ENCODE measurements at places on chromosomes 4 and X. TPM values are rescaled to one million over a fixed set of nuclear protein-coding genes. Genes with fewer than 3 reads are reported as not detected.

GRCh38 chr4:139557556-139558110, 1.6 kb upstream of the SETD7 start:
- H3K27ac ChIP-seq, result peak overlapping the region; percentile 97
- DNase-seq, result no peak
- peak overlapping the region; percentile 71 for H3K4me3 ChIP-seq
- no peaks in the 10 kb centered on the region for H3K27me3 ChIP-seq
- no peaks in the 10 kb centered on the region for H3K36me3 ChIP-seq
- no peaks in the 10 kb centered on the region for H3K4me1 ChIP-seq

GRCh38 chrX:108198420-108198819, 106.8 kb downstream of the ATG4A start:
- peak overlapping the region; percentile 43 for H3K27ac ChIP-seq
- peaks cover 3% of the 10 kb centered on the region for H3K27me3 ChIP-seq
- H3K4me1 ChIP-seq, result no peaks in the 10 kb centered on the region
- no peaks in the 10 kb centered on the region for H3K36me3 ChIP-seq
- no peak overlapping the region for H3K4me3 ChIP-seq

GRCh38 chr4:81785338-81785737, 313.6 kb upstream of the RASGEF1B start:
- H3K4me1 ChIP-seq, result no peaks in the 10 kb centered on the region
- no peaks in the 10 kb centered on the region for H3K27me3 ChIP-seq
- H3K36me3 ChIP-seq, result no peaks in the 10 kb centered on the region

GRCh38 chr4:142923619-142924018, 77.5 kb upstream of the INPP4B start:
- peak overlapping the region; percentile 43 for H3K27ac ChIP-seq
- no peaks in the 10 kb centered on the region for H3K27me3 ChIP-seq
- no peaks in the 10 kb centered on the region for H3K36me3 ChIP-seq
- H3K4me3 ChIP-seq, result no peak overlapping the region
- peaks cover 40% of the 10 kb centered on the region for H3K4me1 ChIP-seq

DNA sequence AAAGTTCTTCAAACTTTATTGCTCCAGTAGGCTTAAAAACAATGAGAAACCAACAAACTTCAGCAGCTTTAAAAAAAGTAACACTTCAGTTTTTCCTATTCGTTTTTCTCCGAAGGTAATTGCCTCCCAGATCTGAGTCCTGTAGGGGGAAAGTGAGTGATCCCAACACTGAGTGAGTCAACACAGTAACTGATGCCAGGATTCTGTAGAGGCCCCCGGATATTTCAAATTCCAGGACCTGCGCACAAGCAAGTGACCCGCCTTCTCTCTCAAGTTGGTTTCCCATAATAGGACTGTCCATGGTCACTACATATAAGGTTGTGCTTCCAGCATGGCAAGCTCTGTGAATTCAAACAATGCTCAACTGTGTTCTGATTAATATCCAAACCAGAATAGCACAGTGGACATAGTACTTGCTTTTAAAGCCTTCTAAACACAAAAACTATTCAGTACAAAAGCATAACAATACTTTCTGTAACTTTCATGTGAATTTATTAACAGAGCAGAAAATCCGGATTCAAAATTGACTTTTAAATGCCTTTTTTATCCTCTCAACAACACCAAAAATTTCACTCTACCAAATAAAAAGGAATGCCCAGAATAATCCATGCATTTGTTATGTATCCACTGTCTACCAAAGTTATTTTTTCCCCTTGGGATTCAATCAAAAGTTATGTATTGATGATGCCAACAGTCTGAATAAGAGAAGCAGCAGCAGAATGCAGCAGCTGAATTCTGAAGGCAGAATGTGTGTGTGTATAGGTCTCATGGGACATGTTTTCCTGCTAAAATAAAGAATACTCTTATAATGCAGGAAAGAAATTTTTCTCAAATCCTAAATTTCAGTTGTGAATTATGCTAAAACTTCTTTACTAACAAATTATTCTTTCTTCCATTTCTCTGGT, at the start of gene DMD:
Gene DMD, minus strand, starts transcription at position 194 of the 905 bp plus-strand sequence. CDS start 237 bp downstream, outside the sequence.
- H3K4me1 ChIP-seq, result peaks cover 6% of the 10 kb centered on the region
- H3K4me3 ChIP-seq, result peak within 1 kb of the TSS; percentile 46
- no peaks in the 10 kb centered on the region for H3K36me3 ChIP-seq

DNA sequence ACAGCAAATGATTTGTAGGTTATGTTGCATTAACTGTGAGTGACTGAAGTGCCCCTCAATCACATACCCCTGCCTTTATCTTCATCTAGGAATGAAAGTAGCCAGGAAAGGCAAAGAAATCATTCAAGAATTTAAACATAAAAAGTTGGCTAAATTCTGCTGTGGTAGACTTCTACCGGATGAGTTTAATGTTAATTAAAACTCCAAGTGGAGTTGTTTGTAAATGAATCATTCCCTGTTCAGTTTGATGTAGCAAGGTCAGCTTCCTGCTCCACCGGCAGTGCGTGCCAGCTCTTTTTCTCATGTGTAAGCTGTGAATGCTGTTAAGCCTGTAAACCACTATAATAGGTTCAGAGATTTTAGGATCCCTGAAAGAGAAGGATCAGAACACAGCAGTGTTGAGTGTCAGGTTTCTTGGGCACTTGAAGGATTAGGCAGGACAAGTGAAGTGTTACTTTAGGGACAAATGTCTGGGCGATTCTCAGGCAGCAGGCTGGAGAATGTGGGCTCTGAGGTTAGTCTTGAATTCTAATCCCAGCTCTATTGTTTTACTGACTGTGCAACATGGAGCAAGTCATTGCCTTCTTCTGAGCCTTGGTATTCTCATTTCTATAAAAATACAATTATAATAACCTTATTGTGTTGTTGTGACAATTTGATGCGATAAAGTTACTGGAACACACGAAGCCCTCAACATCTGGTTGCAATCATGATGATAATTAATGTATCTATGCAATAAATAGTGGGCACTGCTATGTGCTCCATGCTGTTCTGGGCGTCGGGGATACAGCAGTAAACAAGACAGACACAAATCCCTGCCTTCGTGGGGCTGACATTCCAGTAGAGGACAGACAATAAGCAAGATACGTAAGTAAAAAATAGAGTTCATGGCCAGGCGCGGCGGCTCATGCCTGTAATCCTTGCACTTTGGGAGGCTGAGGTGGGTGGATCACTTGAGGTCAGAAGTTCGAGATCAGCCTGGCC, 112.0 kb downstream of the SHROOM3 start:
- H3K4me1 ChIP-seq, result peaks cover 10% of the 10 kb centered on the region
- H3K4me3 ChIP-seq, result no peak overlapping the region
- H3K36me3 ChIP-seq, result no peaks in the 10 kb centered on the region
- DNase-seq, result no peak
- no peaks in the 10 kb centered on the region for H3K27me3 ChIP-seq

CYBB gene
- 25.0 TPM for polyA plus RNA-seq

- peaks cover 26% of the 10 kb centered on the region for H3K4me1 ChIP-seq
- H3K4me3 ChIP-seq, result no peak overlapping the region
- peaks cover 10% of the 10 kb centered on the region for H3K27me3 ChIP-seq
- no peak overlapping the region for H3K27ac ChIP-seq
Observed at GRCh38 chr4:6198278-6198677, 2.1 kb downstream of the JAKMIP1 start.

DNA sequence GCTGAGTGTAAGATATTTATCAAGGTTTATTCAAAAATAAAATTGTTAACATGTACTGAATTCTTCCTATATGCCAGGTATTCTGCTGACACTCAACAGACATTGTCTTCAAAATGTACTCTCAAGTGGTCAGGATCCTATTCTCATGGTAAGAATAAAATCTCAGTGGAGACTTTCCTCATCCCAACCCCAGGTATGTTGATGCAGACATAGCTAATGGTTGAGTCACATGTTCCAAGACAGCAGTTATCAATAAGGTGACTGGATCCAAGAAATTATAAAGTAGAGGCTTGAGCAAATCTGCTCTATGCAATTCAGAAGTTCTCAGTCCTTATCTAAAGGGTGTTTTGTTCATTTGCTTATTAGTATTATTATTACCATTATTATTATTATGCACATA, 115.2 kb upstream of the GABRA2 start:
- H3K4me1 ChIP-seq, result no peaks in the 10 kb centered on the region
- H3K36me3 ChIP-seq, result no peaks in the 10 kb centered on the region
- no peak overlapping the region for H3K27ac ChIP-seq
- no peaks in the 10 kb centered on the region for H3K27me3 ChIP-seq
- DNase-seq, result no peak

- peak within 1 kb of the TSS; percentile 57 for H3K4me3 ChIP-seq
- H3K36me3 ChIP-seq, result no peaks in the 10 kb centered on the region
- peak; percentile 84 for DNase-seq
- peak within 1 kb of the TSS; percentile 55 for H3K27ac ChIP-seq
Observed at GRCh38 chrX:111095974-111096895, at the start of gene PAK3. PAK3 (plus strand) TSS chrX:111096191; CDS start chrX:111123104, 26,913 bp downstream.

DNA sequence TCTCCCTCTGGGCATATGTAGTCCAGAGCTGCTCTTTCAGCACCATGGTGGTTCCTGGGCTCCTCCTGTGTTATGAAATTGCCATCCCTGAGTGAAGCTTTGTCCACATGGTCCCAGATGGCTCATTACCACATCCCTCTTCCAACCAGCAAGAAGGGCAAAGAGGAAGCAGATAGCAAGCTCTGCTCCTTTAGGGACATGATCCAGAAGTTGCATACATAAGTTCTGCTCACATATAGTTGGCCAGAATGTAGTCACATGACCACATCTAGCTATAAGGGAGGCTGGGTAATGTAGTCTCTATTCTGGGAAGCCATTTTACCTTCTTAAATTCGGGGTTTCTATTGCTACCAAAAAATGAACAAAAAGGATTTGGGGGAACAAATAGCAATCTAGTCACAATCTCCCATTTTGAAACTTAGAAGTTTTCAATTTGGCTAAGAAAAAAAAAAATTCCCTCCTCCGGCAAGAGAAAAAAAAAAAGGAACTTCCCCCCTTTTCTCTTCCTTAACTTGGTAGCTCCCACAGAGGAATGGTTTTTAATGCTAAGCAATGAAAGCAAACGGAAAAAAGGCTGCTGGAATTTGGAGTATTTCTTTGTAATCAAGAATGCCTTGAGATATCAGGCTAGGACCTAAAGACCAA, 88.2 kb upstream of the USP9X start:
- H3K4me1 ChIP-seq, result no peaks in the 10 kb centered on the region
- no peak for DNase-seq
- no peak overlapping the region for H3K4me3 ChIP-seq

ZNF157 gene
- polyA plus RNA-seq, result 0.15 TPM

DNA sequence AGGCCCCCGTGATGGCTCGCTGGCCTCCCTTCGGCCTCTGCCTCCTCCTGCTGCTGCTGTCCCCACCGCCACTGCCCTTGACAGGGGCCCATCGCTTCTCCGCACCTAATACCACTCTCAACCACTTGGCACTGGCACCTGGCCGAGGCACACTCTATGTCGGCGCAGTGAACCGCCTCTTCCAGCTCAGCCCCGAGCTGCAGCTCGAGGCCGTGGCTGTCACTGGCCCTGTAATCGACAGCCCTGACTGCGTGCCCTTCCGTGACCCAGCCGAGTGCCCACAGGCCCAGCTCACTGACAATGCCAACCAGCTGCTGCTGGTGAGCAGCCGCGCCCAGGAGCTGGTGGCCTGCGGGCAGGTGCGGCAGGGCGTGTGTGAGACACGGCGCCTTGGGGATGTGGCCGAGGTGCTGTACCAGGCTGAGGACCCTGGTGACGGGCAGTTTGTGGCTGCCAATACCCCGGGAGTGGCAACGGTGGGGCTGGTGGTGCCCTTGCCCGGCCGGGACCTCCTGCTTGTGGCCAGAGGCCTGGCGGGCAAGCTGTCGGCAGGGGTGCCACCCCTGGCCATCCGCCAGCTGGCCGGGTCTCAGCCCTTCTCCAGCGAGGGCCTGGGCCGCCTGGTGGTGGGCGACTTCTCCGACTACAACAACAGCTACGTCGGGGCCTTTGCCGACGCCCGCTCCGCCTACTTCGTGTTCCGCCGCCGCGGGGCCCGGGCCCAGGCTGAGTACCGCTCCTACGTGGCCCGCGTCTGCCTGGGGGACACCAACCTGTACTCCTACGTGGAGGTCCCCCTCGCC, 3.0 kb downstream of the PLXNB3 start:
- DNase-seq, result peak; percentile 66
- peak overlapping the region; percentile 51 for H3K4me3 ChIP-seq
- no peak overlapping the region for H3K27ac ChIP-seq
- H3K27me3 ChIP-seq, result no peaks in the 10 kb centered on the region
- no peaks in the 10 kb centered on the region for H3K4me1 ChIP-seq
- no peaks in the 10 kb centered on the region for H3K36me3 ChIP-seq

PF4V1 gene
- not detected for polyA plus RNA-seq

C1GALT1C1 gene
- 14.3 TPM for polyA plus RNA-seq

GRCh38 chr4:174596513-174596912, 74.2 kb upstream of the HPGD start:
- DNase-seq, result no peak
- no peaks in the 10 kb centered on the region for H3K36me3 ChIP-seq
- H3K4me3 ChIP-seq, result no peak overlapping the region
- no peak overlapping the region for H3K27ac ChIP-seq
- H3K4me1 ChIP-seq, result no peaks in the 10 kb centered on the region

GRCh38 chr4:62414563-62414962, 1214.4 kb downstream of the ADGRL3 start:
- H3K4me1 ChIP-seq, result no peaks in the 10 kb centered on the region
- DNase-seq, result no peak
- H3K4me3 ChIP-seq, result no peak overlapping the region
- H3K36me3 ChIP-seq, result no peaks in the 10 kb centered on the region
- no peak overlapping the region for H3K27ac ChIP-seq

AMOT gene
- polyA plus RNA-seq, result 3.0 TPM

GRCh38 chr4:24405341-24405740, 179.0 kb downstream of the DHX15 start:
- DNase-seq, result no peak
- H3K4me1 ChIP-seq, result no peaks in the 10 kb centered on the region
- H3K27me3 ChIP-seq, result no peaks in the 10 kb centered on the region
- no peak overlapping the region for H3K27ac ChIP-seq

DNA sequence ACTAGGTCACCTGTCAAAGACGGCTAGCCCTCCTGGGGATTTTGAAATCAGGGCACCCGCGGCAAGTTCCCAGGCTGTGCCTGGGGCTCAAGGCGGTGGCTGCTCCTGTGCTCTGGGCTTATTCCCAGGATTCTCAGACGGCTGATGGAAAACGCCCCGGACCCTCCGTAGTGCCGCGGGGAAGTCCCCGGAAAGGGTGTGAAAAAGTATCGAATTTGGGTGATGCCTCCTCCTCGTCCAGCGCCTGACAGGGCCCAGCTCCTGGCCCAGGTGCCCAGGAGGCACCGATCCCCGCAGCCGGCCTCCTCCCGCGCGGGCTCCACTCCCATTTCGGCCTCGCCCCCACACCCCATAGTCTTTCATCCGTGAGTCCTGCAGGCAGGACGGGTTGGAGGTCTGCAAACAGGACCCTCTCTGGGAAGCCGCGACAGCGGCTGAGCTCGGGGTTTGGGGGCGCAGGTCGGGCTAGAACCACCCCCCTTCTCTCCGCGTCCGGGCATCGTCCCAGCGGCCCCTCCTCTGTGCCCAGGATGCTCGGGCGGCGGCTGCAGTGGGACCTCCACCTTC, 1.1 kb upstream of the NSG1 start:
- H3K27ac ChIP-seq, result no peak overlapping the region
- no peak overlapping the region for H3K4me3 ChIP-seq
- DNase-seq, result peak; percentile 48
- H3K27me3 ChIP-seq, result peaks cover 50% of the 10 kb centered on the region

SPOCK3 gene
- not detected for polyA plus RNA-seq

DNA sequence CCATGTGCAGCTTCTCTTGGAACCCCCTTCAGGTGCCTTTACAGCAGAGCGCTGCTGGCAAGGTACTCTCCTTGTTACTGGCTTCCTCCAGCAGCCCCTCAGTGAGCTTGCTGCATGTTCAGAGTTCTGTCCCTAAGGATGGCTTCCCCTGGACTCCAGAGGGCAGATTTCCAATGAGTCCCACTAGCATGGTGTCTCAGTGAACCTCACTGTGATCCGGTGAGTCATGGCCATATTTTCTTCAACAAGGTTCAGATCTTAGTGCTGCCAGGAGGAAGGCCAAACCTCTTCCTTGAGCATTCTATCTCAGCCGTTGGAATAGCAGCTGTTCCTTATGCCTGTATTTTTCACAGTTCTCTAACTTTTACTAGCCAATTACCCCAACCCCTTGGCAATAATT, 98.8 kb downstream of the CASK start:
- DNase-seq, result no peak
- H3K4me1 ChIP-seq, result no peaks in the 10 kb centered on the region
- H3K27me3 ChIP-seq, result no peaks in the 10 kb centered on the region
- H3K27ac ChIP-seq, result no peak overlapping the region

All from sigmoid colon (tissue), 7 donors.